NCI-H1436 treated with DMSO at 0.1 percent for 48 hours (cell line): ENCODE measurements at places on chromosomes 13 and 19.
A peak's percentile ranks its signal among the peaks of the same experiment; 100 is the strongest.

GRCh38 chr13:48901781-48902180, 73.9 kb upstream of the FNDC3A start:
- no peak for DNase-seq

DNA sequence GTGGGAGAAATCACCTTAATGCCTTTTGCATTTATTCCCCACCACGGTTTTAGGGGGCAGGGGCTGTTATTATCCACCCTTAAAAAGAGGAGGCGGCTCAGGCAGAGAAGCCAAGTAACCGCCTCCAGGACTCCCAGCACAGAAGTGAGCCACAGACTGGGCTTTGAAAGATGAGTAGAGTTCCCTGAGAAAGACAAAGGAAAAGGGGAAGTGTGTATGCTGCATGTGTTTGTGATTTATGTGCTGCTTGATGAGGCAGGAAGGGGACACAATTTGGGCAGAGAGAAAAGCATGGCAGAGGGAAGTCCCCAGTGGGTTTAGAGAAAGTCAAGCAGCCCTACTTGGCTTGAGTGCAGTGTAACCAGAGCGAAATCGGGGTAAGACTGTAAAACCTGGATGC, 85.0 kb downstream of the DOCK9 start:
- peak; percentile 6 for DNase-seq

- no peak for DNase-seq
Measured at GRCh38 chr13:36082396-36082795, 48.8 kb downstream of the DCLK1 start.

- DNase-seq = no peak
Measured at GRCh38 chr19:7996883-7997282, 8.6 kb downstream of the ELAVL1 start.

- DNase-seq = no peak
Measured at GRCh38 chr13:35743165-35743564, 266.7 kb upstream of the MAB21L1 start.

- no peak for DNase-seq
Measured at GRCh38 chr13:80251403-80251802, 89.5 kb downstream of the SPRY2 start.

DNA sequence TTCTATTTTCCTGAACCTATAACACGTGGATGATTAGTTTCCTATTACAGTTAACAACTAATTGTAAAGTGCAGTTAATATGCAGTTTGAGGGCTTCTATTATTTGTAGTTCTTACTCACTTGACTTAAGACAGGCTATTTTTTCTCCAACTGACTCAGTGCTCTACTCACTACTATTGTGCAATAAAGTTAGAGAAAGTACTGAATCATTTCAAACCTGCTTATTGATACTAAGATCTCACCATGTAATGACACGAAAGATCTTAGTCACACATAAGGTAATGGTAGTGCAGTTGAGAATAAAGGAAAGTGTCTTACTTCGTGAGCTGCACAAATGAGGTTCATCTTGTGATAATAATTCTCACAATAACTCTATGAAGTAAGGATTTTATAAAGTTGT, 22.8 kb upstream of the ITM2B start:
- no peak for DNase-seq

- DNase-seq = no peak
Measured at GRCh38 chr13:100535426-100536135, 53.0 kb downstream of the GGACT start.

GRCh38 chr13:65410791-65411190, 1819.3 kb downstream of the PCDH9 start:
- no peak for DNase-seq

DNA sequence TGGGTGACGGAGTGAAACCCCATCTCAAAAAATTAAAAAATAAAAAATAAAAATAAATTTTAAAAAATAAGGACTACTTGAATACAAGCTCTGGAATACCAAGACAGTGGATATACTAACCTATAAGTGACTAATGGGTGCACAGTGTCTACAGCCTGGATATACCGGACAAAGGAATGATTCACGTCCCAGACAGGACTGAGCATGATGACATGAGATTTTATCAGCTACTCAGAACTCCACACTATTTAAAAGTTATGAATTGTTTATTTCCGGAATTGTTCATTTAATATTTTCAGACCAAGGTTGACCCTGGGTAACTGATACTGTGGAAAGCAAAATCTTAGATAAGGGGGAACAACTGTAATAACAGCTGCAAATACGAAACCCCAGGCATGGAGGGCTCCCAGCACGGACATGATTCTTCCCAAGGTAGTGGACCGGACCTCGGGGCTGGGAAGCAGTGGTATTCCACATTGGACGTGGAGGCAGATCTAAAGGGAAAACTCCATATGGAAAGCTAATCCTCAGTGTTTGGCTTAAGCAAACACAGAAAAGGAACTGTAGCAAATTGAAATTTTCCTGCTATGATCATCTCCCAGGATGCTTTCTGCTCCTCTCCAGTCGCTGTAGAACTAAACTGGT, 102.6 kb upstream of the TSHZ3 start:
- no peak for DNase-seq

GRCh38 chr13:78603240-78603957, at the start of gene POU4F1:
Gene POU4F1 (minus strand): TSS chr13:78603552. CDS start chr13:78603326, 226 bp downstream.
- DNase-seq = peak; percentile 37

GRCh38 chr19:51485960-51486660, 7.8 kb downstream of the CEACAM18 start:
- DNase-seq = no peak

DNA sequence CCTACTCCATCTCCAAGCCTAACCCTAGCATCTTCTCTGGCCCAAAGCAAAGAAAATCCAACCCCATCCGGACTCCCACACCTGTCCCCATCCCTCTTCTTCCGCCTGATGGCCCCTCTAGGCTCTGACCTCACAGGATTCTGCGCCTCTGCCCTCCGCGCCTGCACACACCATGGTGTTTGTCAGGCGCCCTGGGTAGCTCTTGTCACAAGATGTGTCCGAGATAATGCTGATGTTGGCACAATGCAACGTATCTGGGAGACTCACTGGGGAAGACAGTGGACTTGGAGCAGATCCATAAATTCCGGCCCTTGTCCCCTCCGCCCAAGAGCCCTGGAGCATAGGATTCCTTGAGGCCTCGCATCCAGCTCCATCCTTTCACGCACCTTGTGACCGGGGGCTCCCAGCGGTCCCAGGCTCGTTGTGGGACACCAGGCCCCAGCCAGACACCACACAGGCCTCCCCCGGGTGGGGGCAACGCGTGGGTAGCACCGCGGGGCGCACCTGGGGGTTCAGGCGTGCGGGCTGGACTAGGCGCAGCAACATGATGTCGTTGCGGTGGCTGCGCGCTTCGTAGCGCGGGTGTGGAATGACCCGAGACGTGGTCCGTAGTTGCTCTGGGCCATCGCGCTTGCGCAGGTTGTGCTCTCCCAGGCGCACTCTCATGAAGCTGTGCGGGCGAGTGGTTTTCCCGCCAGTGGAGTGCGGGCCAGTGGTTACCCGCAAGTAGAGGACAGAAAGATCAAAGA, 3.1 kb upstream of the KLK1 start:
- DNase-seq = no peak

GRCh38 chr13:29483211-29483610, 112.3 kb downstream of the SLC7A1 start:
- no peak for DNase-seq

DNA sequence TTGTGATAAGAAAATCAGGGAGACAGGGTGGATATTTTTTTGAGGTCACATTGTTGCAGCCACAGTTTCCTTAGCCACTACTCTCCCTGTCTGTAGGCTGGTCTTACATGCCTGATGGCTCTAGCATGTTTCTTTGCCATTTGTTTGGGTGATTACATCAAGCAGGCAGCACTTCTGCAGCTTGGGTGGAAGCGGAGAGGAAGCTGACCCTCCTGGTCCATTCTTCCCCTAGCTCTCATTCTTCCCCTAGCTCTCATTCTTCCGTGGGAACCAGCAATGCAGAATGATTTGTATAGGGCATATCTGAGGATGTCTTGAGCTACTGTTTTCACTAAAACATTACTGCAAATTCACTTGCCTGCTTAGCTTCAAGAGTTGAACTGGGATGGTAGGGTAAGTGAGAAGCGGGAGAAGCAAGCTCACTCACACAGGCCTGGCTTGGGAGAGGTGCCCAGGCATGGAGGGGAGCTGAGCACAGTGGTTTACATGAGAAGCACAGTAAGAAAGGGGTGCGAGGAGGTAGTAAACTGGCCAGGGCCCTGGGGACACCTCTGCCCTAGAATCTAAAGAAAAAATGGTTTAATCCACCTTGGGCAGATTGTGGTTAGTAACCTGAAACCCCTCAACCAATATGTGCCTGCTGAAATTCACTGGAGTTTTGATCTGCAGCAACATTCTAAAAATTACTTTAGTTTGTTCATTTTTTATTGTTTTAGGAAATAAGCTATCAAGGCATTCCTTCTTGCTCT, 538.9 kb downstream of the RFC3 start:
- DNase-seq = no peak

DNA sequence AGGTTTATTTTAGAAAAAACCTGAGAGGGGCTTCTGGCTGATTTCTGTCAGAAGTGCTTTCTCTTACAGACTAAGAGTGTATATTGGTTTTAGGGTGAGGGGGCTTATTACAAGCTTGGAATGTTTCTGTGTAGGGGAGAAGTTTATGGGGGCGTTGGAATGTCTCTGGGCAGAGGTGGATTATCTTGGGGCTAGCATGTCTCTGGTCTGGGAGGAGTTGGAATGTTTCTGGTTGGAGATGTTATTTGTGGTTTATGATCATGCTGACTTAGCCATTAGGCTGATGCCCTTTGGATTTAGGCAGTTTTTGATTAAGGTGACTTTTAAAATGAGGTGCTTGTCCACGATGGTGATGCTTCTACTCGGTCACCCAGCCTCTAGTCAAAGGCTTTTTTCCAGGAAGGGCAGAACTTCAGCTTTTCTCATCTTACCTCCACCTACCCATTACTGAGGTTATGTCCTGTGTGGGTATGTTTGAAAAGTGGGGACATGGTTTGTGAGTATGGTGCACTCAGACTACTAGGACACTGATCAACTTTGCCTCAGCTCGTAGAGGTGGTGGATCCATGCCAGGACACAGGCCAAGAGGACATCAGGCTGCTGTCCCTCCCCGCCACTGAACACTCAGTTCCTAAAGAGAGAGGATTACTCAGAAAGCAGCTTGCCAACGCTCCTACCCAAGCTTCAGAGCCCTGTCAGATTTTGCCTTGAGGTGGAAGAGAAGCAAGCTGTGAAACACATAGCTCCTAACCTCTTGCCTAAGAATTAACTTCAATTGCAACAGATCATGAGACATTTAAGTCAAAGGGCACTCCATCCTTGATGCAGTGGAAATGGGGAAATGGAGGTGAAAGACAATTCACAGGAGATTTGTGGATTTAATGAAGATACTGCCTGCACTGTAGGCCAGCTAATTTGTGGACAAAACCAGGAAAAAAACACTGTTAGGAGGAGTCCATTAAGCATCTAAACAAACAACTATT, 63.6 kb downstream of the ZNF44 start:
- no peak for DNase-seq
